ENCODE measurements at places on chromosomes 16 and 17.
A peak's percentile ranks its signal among the peaks of the same experiment; 100 is the strongest.

- no peak for DNase-seq
These were observed 221.1 kb upstream of the GSE1 start for GRCh38 chr16:85391769-85392583.

GRCh38 chr16:77234611-77235010 is 35.4 kb downstream of the SYCE1L start:
- DNase-seq = no peak

- DNase-seq = no peak
These were observed 2.3 kb downstream of the CCL17 start for GRCh38 chr16:57406881-57407280.

GRCh38 chr16:56871172-56871593 is 6.2 kb downstream of the SLC12A3 start:
- no peak for DNase-seq

GRCh38 chr17:3665834-3666233 is 2.5 kb downstream of the TAX1BP3 start:
- DNase-seq = no peak

DNA sequence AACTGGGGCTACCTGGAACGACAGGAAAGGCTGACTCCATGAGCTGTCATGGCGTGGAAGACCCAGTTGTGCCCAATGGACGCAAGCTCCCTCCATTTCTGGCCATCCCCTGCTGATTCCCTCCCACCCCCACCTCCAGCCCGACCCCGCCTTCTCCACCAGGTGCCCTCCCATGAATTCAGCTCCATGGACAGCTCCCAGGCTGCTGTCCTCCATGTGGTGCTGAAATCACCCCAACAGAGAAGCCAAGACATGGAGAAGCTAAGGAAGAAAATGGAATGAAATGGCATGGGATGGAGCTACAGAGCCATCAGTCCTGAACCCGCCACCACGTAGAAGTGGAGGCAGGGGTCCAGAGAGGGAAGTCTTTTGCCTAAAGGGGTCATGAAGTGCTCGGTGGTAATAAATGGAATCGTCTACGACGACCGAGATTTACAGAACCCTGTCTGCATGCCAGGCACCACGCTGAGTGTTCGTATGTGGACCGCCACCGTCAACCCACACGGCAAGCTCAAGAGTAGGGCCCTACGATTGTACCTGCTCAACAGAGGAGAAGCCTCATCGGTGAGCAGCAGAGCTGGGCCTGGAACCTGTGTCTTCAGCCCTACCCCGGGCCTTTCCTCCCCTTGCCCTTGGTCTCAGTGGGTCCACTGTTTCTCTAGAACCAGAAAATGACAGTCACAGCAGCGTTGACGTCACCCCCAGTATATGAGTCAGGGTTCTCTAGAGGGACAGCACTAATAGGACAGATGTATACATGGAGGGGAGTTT is 9.3 kb upstream of the ZC3H18 start:
- DNase-seq = no peak

DNA sequence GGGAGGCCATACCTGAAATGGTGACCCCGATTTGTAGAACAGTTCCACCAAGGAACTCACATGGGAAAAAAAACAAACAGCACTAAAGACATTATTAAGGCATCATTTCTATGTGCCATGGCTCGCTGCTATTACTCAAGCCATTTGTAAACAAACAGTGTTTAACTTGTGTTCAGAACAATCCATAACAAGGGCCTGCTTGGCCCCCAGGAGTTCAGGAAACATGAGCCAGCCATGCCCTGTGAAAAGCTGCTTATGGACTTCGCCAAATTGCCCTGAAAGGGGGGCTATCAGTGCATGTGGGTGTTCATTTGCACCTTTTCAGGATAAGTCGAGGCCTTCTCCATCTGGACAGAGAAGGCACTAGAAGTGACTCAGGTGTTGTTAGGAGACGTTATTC is 8.0 kb downstream of the POLR3K start:
- no peak for DNase-seq

- no peak for DNase-seq
These were observed 46.6 kb downstream of the RGS9 start for GRCh38 chr17:65183736-65184135.

- DNase-seq = no peak
These were observed 30.1 kb upstream of the MMD start for GRCh38 chr17:55451758-55452138.

DNA sequence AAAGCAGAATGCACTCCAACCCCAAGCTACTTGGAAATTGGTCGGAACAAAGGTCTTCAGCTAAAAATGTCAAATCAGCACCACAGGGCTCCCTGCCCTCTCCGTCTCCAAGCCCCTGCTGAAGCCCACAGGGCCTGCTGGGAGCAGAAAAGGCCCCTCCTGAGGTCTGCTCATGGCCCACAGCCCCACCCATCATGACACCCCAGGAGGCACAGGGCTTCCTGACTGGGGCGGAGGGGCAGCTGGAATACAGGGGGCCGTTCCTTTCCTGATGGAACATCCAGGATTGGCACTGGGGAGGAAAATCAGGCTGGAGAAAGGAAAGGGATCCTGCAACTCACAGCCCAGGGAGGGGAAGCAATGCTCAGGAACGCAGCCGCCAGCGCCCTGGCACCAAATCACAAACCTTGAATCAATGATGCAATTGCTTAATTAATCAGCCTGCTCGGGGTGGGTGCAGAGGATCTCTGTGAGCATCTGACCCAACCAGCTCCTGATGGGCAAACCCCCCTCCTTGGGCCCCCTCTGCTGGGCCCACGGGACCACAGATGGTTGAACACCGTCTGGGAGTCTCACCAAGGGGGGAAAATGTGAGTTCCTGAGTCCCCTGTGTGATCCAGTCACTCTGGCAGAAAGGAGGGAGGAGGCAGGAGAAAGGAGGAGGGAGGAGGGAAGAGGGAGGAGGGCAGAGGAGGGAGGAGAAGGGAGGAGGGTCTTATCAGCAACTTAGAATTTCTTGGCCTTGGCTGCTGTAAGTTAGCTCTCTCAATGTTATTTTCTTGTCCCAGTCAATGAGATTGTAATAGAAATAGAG is 155.5 kb downstream of the ZNF423 start:
- DNase-seq = no peak

DNA sequence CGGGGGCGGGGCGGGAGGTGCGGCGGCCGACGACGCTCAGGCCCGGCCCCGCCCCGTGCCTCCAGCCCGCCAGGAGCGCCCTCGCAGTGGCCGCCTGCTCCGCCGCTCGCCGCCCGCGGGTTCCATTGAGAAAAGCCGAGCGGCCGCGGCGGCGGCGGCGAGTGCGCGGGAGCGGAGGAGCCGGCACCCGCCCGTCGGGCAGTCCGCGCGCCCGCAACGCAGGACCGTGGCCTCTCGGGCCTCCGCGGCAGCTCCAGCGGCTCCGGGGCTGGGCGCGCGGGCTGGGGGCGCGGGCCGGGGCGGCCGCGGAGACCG is at the start of gene ZFPM1:
ZFPM1 (plus strand) TSS at position 64 of the 315 bp plus-strand sequence. CDS start 359 bp downstream, outside the sequence.
- DNase-seq = no peak

- no peak for DNase-seq
These were observed 44.1 kb upstream of the DOC2B start for GRCh38 chr17:225551-225950.

DNA sequence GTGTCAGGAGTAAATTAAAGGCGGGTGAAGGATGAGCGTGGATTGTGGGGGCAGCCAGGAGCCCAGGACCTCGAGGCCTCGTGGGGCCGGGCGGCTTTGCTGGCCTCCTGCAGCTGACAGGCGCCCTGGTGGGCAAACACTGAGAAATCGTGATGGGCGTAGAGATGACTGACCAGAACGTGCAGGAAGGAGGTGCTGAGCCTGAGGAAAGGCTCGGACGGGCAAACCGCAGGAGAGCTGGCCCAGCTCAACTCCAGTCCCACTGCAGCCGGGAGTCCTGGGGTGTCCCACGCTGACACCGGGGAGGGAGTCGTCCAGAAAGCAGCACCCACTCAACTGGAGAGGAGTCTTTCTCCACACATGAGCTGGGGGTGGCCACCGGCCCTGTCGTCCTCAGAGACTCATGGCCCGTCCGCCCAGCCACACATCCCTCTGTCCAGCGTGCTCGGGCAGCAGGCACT is 36.9 kb downstream of the METRNL start:
- DNase-seq = no peak

GRCh38 chr17:28313841-28314240 is 5.2 kb upstream of the TMEM97 start:
- no peak for DNase-seq

DNA sequence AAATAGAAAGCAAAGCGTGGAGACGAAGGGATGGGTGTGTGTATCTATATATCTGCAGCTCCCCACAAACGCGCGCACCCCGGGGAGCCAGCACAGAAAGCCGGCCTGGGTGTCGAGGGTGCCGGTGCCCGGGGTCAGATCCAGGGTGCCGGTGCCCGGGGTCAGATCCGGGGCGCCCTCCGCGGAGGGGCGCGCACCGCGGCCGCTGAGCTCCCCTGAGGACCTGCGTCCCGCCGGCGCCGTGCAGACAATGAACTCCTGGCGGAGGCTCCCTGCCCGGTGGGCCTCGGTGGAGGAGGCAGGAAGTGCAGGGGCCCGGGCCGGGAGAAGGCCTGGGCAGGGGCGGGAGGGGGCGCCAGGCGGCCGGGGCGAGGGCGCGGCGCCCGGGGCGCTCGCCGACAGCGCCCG is 1.1 kb downstream of the ZNF423 start:
- peak; percentile 8 for DNase-seq

- DNase-seq = peak; percentile 28
These were observed 10.0 kb upstream of the C1QTNF8 start for GRCh38 chr16:1105888-1106620.

DNA sequence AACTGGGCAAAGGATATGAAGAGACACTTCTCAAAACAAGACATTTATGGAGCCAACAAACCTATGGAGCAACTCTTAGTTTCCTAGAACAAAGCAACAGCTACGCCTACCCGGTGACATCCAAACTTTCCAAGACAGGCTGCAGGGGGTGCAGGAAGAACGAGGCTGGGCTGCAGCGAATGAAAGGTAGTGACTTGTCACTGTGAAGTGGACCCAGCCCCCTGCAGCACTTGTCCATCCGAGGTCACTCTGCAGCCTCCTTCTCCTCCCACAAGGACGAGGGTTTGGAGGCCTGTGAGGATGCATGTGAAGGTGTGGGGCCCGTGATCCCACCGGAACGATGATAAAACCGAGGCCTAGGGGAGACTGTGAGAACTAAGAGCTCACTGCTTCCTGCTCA is 192.6 kb upstream of the RPL38 start:
- DNase-seq = no peak

GRCh38 chr16:69703638-69704037 is 22.7 kb downstream of the NQO1 start:
- no peak for DNase-seq

DNA sequence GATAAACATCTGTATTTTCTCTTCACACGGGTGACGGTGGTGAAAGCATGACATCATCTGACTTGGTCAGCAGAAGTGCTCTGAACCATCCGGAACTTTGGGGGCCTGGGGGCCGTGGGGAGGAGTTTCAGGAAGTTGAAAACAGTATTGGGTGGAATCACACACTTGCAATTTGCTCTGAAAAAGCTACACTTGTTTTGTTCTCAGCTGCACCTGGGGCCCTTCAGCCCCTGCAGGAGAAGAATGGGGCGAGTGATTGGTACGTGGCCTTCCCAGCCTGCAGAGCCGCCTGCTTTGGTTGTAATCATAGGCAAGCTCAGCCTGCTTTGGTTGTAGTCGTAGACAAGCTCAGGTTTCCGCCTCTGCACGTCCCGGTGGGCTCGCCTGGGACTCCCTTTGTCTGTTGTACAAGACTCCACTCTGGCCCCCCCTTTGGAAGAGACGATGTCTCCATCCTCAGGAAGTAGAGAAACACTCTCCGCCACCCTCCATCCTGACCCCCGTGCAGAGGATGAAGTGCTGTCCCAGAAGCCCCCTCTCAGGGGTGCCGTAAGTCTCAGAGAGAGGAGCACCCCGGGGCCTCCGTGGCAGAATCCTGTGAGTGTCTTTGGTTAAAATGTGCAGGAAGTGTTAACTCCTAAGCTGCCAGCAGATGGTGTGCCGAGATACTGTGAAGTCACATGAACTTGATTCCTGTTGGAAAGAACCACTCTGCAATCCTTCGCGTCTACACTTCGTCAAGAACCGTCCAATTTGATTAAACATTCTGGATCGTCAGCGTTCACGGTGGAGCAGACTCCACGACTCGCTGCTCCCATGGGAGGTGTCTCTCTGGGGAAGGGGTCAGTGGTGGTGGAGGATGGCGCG is 5.4 kb downstream of the BANP start:
- DNase-seq = peak; percentile 68

GRCh38 chr17:49984283-49984682 is 10.7 kb downstream of the DLX3 start:
- no peak for DNase-seq

GRCh38 chr16:28543072-28543471 is 4.3 kb upstream of the NUPR1 start:
- DNase-seq = no peak

DNA sequence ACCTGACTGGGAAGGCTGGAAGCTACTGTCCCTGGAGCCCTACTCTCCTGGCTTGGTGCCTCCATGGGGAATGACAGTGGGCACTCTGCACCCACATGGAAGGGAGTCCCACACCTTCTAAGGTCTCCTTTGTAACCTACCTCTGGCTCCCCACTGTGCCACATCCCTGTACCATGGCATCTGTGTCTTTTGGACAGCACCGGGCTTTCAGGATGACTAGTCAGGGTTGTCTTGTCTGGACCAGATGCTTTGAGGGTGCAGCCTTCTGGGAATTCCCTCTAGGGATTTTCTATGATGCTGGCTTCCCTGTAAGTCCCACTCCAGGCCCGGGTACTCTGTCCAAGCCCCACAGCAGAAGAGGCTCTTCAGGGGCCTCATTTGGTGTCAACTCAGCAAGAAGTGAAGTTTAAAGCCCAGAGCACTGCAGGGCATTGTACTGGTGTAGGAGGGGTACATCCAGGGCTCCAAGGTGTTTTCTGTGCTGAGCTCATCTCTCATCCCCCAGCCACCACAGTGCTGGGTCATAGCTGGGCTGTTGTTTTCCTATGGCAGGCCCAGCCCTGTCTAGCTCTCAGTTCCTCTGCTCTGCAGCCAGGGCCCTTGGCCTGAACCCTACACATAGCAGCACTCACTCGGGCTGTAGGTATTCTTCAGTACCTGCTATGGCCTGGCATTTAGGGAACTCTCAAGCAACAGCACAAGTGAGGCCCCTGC is 255.3 kb downstream of the CPPED1 start:
- DNase-seq = no peak

GRCh38 chr17:11742886-11743285 is 144.6 kb downstream of the DNAH9 start:
- DNase-seq = no peak

DNA sequence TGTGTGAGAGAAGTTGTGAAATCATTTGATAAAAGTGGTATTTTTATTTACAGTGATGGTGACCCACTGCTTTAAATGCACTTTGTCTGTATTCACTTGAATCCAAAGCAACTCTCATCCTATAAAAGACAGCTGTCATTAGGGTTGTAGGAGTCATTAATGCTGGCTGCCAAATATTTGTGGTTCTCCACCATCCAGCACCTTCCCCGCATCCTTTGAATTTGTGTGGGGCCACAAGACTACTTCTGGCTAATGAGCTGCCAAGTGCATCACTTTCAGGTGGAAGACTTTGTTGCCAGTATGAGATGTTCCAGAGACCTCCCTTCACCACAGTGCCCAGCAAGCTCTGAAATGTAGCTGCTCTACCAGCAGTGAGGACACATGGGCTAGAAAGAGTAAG is 43.4 kb downstream of the CMTM3 start:
- no peak for DNase-seq

Data from stimulated activated CD4-positive, alpha-beta T cell treated with anti-CD3 and anti-CD28 coated beads, Interleukin-4, amount 100 ng/mL, for 4 hours (primary cell).